Activated T-helper 1 cell treated with anti-CD3 and anti-CD28 coated beads, Interleukin-12 subunit alpha, Interleukin-12 subunit beta, Interleukin-2, Interleukin-4 antibody, amounts not matched to agents 30 ng/mL and 10 ng/mL and 1 ng/mL, durations not matched to agents 14 hours and 24 hours and 36 hours (primary cell): ENCODE measurements at places on chromosomes 12 and 14. TPM values are rescaled to one million over a fixed set of nuclear protein-coding genes. Genes with fewer than 3 reads are reported as not detected.
A peak's percentile ranks its signal among the peaks of the same experiment; 100 is the strongest.

ACVRL1 gene
- not detected in 2 replicates for total RNA-seq

MIPOL1 gene
- not detected in 2 replicates for total RNA-seq

PPP1R12A gene
- 85.0 and 87.1 TPM in 2 replicates for total RNA-seq

CLEC4D gene
- total RNA-seq: not detected in 2 replicates

PUS1 gene
- total RNA-seq: 92.1 and 100.0 TPM in 2 replicates

ITGB7 gene
- total RNA-seq: 258 and 266 TPM in 2 replicates

SERPINA12 gene
- total RNA-seq: not detected in 2 replicates

SLC48A1 gene
- 12.7 TPM in 2 replicates for total RNA-seq

ATP2B1 gene
- 21.4 and 24.7 TPM in 2 replicates for total RNA-seq

OR6C75 gene
- total RNA-seq: not detected in 2 replicates

GRCh38 chr14:92589213-92589852 is 75.8 kb downstream of the RIN3 start:
- no peak for DNase-seq

- DNase-seq: no peak
Observed at GRCh38 chr12:76943008-76943407, 64.2 kb upstream of the CSRP2 start.

GRCh38 chr12:93778306-93778705 is 101.1 kb downstream of the CRADD start:
- DNase-seq: no peak

- DNase-seq: peak; percentile 85
Observed at GRCh38 chr14:52313903-52314594, at the start of gene PTGER2. PTGER2 (plus strand) TSS chr14:52314312; CDS start chr14:52314549, 237 bp downstream.

- DNase-seq: no peak
Observed at GRCh38 chr14:79413734-79414428, 797.4 kb downstream of the DIO2 start.

DNA sequence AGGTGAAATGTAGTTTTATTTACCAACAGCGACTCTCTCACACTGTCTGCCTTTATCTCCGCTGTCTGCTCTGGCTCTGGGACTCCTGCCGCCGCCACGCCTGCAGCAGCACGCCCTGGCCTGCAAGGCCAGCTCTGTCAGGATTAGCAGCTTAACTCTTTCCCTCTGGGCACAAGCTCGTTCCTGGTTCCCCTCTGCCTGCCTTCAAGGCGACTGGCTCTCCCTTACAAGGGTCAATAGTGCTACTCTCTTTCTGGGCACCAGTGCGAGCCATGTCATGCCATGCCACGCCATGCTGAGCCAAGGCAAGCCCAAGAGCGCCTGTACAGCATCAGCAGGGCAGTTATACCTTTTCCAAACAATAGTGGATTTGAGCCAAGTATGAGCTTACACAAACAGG is 3.6 kb upstream of the CLEC2B start:
- no peak for DNase-seq

GRCh38 chr12:81976661-81977060 is 217.5 kb upstream of the PPFIA2 start:
- no peak for DNase-seq

DNA sequence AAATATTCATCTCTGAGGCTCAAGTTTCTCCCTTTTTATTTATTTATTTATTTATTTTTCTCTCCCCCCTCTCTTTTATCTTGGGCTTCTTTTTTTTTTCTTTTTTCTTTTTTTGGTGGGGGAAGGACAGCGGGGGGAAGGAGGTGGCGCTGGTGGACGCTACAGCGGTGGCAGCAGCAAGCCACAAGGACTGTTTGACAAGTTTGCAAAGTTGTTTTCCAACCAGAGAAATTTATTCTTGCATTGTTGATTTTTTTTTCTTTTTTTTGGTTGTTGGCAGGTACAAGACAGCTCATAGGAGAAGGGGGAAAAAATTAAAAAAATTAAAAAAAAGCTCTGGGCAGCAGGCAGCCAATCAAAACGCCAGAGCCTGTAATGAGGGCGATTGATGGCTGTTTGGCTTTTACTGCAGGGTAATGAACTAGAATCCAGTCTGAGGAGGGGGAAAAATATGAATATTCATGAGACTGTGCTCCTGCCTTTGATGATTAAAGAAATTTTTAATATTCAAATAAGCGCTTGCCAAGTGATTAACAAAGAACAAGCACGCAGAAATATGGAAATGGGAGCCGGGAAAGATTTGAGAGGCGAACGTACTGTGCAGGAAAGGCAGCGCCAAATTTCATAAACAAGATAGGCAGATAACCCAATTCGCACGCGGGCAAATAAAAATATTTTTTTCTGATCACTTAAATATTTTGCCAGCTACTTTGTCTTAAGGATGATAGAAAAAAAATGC is 36.2 kb downstream of the BCL11B start:
- DNase-seq: no peak

GRCh38 chr12:112124918-112125249 is 476 bp upstream of the TRAFD1 start:
- DNase-seq: no peak

GRCh38 chr12:9588749-9589148 is 19.0 kb downstream of the KLRB1 start:
- DNase-seq: no peak

- DNase-seq: no peak
Observed at GRCh38 chr14:74418031-74418430, 8.0 kb downstream of the SYNDIG1L start.

DNA sequence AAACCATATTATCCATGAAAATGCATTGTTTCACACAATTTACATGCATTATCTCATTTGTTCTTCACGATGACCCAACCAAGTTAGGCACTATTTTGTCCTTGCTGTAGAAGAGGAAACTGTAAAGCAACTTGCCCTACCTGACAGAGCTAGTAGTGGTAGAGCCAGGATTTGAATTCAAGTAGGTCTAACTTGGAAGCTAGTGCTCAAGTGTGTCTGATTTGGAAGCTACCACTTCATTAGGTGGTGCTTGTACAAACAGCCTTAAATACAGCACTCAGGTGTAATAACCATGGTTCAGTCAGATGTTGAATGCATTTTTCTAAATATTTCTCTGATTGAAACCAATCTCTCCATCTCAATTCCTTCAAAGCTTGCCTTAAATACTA is 123.6 kb downstream of the PAWR start:
- no peak for DNase-seq

DNA sequence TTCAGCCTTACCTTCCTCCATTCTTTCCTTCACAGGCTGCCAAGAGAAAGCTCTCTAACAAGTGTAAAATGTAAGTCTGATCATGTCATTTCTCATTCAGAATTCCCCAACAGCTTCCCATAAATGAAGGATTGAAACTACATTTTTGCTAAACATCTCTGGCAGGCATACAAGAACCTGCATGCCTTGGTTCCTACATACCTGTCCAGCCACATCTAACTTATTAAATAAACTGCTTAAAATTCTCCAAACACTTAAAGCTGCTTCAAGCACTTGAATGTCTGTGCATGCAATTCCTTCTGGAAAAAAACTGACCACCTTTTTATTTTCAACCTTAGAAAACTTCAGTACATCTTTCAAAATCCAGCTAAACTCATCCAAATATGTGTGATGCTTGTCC is 84.4 kb upstream of the DCN start:
- DNase-seq: no peak

GRCh38 chr12:93782853-93783252 is 105.7 kb downstream of the CRADD start:
- no peak for DNase-seq

DNA sequence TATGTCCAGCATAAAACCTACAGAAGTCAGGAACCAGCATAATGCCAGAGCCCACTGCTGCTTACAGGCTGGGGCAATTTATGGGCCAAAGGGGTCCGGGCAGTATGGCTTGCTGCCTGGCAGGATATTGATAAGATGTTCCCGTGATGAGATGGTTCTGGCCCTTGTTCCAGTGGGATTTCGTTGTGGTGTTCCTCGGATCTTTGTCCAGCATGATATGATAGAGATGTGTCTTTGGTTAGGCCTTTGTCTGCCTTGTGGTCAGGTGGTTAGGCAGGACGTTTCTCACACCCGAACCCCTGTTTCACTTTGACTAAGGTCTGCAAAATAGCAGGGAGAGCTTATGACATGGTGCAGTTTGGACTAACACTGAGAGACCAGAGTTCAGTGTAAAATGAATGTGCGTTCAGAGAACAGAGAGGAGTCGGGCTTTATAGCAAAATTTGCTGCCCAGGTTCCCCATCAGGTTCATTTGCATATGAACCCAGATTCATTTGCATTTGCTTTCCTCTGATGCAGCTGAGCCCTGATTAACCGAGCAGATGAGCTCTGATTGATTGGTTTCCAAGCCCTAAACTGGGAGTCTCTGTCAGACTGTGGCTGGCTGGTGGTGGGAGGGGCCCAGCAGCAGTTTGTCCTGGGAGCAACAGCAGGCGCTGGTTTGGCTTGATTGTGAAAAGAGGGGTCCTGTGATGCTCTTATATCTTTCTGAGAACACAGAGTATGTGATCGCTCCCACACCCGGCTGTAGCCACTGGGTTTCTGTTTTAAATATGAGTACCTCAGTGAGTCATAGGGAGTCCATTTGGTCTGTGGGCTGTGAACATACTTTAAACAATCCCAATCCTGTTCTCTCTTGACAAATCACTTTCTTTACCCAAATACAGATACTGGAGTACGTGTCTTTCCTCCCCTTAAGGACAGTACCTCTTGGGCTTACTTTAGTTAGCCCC is 156.3 kb upstream of the PZP start:
- DNase-seq: peak; percentile 47

- no peak for DNase-seq
Observed at GRCh38 chr12:8629486-8630033, 16.9 kb upstream of the AICDA start.
